ENCODE measurements at places on chromosomes 7 and 10.

GRCh38 chr7:146557971-146558469 is 441.4 kb downstream of the CNTNAP2 start:
- DNase-seq, result peak; percentile 10

DNA sequence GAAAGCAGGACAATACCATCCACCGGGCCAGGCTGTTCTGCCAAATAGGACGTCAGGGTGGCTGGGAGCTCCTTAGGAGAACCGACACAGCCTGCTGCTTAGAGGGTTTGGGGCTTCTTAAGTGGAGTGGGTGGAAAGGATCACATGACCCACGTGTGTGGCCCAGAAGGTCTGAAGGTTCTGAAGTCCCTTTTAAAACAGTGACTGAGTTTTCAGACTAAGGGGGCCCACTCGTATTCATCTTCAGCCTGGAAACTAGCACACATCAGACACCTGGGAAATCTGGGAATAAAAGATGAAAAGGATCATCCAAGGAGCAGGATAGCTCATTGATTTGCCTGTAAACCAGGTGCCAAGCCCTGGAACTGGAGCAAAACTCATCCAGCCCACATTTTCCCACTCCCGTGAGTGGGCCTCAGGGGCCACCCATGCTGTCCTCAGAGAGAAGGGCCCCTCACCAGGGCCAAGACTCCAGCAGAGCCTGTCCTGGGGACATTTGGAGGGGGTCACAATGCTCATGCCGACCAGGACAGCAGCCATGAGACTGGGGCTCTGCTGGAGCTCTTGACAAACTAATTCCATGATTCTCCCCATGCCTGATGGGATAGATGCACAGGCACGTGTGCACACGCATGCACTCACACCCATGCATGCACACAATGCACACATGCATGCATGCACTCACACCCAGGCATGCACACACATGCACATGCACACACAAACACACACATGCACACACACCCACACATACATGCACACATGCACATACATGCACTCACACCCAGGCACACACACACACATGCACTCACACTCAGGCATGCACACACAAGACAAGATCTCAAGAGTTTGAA is 168.8 kb upstream of the PPP2R2D start:
- no peak for DNase-seq

- DNase-seq, result no peak
Observed at GRCh38 chr10:4687397-4687796, 138.6 kb upstream of the AKR1E2 start.

GRCh38 chr10:77247031-77247990 is 390.3 kb downstream of the KCNMA1 start:
- no peak for DNase-seq

- DNase-seq, result peak; percentile 67
Observed at GRCh38 chr7:31488562-31489203, 25.2 kb upstream of the ITPRID1 start.

- no peak for DNase-seq
Observed at GRCh38 chr7:23672033-23672432, 8.0 kb upstream of the FAM221A start.

- no peak for DNase-seq
Observed at GRCh38 chr7:90383861-90384260, 19.4 kb upstream of the CLDN12 start.

DNA sequence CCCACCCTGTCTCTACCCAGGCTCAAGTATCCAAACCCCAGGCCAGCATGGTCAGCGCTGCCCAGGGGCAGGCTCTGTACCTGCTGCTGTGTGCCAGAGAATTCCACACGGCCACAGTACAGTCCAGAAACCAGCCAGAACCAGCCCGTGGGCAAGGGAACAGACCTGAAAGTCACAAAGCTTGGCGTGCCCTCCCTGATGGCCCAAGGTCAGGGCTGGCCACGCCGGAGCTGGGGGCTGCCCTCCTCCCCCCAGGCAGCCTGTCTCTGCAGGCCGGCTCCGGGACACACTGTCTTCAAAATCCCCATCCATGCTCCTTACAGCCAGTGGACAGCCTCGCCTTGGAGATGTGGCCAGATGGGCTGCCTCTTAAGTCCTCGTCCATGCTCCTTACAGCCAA is 78.4 kb downstream of the CTBP2 start:
- DNase-seq, result no peak

- DNase-seq, result peak; percentile 88
Observed at GRCh38 chr10:118850418-118851061, 95.8 kb upstream of the CACUL1 start.

DNA sequence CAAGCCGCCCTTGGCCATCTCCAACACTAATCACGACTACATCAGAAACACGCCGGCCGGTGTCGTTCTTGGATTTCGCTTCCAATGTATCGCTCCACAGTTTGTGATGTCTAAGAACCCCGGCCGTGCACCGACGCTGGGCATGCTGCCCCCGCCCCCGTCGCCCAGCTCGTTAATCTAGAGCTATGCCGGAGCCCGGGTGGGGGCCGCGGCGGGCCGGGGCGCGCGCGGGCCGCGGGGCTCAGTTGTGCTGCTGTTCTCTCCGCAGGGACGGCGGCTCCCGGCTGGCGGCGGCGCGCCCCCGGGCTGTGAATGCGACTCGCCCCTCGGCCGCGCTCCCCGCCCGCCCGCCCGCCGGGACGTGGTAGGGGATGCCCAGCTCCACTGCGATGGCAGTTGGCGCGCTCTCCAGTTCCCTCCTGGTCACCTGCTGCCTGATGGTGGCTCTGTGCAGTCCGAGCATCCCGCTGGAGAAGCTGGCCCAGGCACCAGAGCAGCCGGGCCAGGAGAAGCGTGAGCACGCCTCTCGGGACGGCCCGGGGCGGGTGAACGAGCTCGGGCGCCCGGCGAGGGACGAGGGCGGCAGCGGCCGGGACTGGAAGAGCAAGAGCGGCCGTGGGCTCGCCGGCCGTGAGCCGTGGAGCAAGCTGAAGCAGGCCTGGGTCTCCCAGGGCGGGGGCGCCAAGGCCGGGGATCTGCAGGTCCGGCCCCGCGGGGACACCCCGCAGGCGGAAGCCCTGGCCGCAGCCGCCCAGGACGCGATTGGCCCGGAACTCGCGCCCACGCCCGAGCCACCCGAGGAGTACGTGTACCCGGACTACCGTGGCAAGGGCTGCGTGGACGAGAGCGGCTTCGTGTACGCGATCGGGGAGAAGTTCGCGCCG is 1.9 kb downstream of the VWC2 start:
- no peak for DNase-seq

DNA sequence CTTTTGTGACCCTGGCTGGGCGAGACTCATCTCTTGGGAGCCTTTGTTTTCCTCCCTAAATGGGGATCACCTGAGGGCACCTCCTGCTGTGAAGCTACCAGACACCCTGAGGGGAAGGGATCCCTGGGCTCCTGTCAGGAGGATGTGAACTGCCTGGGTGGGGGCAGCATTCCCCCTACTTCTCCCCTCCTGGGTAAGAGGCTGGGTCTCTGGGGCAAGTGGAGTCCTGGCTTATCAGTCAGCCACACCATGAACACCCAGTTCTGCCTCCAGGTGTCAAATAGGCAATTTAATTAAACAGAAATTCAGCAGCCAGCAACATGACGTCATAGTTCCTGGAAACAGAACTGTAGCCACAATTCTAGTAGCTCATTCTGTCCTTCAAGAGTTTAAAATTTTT is 97.7 kb upstream of the RET start:
- peak; percentile 32 for DNase-seq

DNA sequence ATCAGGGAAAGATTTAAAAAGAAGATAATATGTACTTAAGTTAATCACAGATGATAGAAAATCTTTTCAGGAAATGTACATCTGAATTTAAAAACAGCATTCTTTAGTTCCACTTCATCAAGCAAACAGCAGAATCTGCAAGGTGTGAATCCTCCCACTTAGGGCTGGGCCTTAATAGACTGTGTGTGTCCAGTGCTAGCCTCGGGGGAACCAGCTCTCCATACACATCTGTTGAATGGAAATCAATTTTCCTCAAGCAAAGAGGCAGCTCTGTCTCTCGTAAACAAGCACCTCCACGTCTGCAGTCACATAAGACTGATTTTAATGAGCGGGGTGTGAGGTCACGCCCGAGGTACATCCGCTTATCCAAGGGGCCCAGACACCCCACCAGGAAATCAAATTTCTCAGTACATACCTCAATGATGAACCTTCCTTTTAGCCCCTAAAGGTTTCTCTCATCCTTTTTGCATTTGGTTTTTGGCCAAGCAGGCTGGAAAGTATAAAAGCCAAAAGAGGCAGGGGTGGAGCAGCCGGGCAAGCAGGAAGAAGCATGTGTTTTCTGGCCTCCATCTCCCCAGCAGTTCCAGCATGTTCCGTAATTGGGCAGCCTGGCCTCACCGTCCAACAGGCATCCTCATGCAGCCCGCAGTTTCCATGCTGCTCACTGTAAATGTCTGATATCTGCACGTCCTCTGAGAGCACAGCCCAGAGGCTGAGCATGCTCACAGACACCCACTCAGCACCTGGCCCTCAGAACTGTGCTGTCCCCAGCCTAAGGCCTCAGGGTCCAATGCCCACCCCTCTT is 131.3 kb downstream of the GLI3 start:
- no peak for DNase-seq

DNA sequence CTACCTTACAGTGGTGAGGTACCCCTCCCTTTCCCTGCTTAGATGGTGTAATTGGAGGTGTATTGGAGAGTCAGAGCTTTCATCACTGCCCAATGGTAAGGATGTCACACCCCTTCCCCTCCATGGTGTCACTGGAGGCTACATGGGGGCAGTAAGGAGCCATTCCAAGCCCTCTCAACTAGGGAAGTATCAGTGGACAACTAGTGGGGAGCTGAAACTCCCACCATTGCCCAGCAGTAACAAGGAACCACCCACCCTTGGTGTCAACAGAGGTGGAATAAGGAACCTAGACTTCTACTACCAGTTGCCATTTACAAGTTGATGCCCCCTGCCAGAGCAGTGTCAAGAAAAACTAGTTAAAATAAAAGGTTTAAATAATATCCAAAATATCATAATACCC is 2.8 kb upstream of the HIBADH start:
- no peak for DNase-seq

- DNase-seq, result peak; percentile 77
Observed at GRCh38 chr10:103712898-103713498, 142.4 kb downstream of the SH3PXD2A start.

DNA sequence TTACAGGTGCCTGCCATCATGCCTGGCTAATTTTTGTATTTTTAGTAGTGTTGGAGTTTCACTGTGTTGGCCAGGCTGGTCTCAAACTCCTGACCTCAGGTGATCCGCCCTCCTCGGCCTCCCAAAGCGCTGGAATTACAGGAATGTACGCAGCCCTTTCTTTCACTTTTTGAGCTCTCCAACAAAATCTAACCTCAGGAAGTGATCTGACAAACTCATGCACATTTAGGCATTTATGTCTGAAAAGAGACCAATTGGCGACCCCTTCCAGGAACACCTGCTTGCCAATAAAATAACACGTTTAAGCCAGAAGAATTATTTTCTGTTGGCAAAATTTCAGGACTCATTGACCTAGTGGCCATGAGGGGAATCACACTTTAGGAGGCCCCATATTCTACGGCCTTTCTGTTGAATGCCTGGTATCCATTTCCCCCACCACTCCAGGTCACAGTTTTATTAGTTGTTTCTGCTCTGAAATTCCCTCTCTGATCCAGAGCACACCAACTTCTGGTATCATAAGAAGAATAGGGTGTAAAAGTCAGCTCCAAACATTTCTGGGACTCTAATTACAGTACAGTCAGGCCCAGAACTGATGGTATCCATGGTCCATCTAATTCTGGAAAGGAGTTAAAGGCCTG is 65.8 kb upstream of the FRMD4A start:
- no peak for DNase-seq

GRCh38 chr10:73910764-73911552 is at the start of gene PLAU:
Gene PLAU, plus strand, starts transcription at chr10:73911132. Its CDS starts 424 bp downstream, at chr10:73911556.
- DNase-seq, result peak; percentile 46

GRCh38 chr7:34070511-34071323 is 165.4 kb downstream of the BMPER start:
- DNase-seq, result no peak

Measured in BE2C (cell line).